Activated CD8-positive, alpha-beta T cell treated with anti-CD3 and anti-CD28 coated beads, Interleukin-2, amount 10 ng/mL, durations not matched to agents 7 days and 5 days (primary cell): ENCODE measurements at places on chromosomes 16 and 17. TPM values are rescaled to one million over a fixed set of nuclear protein-coding genes. Genes with fewer than 3 reads are reported as not detected.

DNA sequence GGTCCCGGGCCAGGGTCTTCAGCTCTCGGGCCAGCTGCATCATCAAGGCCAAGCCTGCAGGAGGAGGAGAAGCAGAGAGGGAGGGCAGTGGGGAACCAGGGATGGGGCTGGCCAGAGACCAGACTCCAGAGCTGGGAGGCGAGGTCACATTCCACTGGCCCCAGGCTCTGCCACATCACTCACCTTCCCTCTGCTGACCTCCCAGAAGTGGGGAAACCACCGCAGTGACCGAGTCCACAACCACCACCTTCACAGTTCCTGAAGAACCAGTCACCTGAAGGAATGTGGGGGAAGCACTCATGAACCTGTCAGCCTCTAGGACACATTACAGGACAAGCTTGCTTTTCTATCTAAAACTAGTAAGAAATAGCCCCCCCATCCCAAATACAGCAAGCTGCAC, 16.4 kb downstream of the RAD51D start:
- DNase-seq = no peak

DNA sequence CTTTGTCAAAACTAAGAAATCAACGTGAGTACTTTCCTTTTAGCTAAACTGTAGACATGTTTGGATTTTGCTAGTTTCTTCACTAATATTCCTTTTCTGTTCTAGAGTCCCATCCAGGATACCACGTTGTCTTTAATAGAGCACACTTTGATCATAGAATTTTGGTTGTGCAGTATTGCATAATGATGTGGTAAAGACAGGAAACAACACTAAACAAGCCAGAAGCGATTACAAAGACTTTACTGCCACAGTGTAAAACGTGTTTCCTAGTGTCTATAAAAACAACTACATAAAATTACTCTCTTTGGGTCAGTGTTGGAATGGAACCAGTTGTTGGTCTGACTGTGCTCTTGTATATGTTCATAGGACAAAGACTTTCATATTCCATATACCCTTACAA, 19.3 kb downstream of the SHISA9 start:
- no peak for DNase-seq

DNA sequence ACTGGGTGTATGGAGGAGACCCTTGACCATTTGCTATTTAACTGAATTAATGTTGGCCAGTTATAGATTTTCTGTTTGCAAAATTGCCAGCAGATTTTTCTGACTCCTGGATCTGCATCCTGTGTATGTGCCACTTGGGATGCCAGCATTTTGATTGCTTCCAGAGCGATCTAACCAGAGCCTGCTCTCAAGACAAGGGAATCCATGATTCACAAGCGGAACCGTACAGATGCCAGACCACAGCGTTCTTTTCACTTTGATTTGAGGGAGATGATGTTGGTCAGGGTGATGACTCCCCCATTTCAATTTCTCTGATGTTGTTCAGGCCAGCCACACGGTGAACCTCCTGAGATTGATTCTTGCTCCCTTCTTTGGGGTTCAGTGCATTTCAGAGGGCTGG, 228.7 kb downstream of the CDH13 start:
- no peak for DNase-seq

DNA sequence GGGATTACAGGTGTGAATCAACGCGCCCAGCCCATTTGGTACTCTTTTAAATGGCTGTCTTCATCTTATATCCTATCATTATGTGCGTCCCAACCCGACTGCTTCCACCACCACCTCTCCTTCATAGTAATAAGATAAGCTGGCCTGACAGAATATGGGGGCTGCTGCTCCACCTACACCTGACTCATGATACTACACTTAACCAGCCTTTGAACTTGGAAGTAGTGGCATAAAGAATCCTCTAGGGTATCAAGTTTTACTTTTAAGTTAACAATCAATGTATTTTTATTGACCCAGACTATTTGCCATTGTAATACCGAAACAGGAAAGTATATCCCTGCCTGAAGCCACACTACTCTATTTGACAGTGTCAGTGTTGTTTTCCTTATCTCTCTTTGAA, 18.8 kb downstream of the PDZD9 start:
- DNase-seq = no peak

DNA sequence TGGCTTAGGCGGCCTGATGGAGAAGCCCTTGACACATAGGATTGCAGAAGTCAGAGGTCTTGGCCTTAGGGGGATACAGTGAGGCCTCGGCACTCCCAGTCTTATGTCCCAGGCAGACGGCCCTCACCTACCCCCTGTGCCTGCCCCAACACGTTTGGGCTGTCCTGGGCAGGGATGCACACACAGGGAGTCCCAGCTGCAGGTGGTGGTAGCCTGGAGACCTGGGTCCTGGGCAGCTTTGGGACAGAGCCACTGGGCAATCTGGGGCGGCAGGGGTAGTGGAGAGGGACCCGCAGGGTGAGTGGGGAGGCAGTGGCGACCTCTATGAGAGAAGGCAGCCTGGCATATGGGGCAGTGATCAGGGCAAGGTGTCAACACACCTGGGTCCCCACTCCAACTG, 48.3 kb downstream of the SDK2 start:
- DNase-seq = no peak

GRCh38 chr16:23482778-23483177, 27.5 kb downstream of the GGA2 start:
- DNase-seq = peak; percentile 28

- no peak for DNase-seq
Observed at GRCh38 chr16:53821487-53821886, 117.5 kb downstream of the FTO start.

DNA sequence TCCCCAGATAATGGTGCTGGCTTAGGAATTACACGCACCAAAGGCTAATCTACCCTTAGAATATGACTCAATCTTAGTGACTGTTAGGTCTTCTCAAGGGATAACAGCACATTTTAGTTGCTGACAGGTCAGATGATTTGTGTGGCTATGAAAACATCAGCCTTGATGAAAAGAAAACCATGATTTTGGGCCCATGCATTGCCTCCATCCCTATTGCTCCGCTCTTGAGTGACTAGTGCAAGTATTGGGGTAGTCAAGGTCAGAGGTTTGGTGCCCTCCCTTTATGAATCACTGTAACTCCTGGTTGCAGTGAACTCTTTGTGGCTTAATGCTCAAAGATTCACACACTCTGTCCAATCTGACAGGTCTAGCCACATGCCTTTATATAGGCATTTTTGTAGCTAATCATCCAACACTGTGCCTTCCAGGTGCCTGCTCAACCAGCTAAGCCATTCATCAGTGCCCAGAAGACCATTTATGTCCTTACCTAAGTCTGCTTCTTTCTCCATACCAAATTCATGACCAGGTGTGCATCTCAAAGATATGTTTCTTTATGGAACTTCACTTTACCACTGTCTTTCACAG, 251.6 kb downstream of the KCNJ2 start:
- DNase-seq = no peak

DNA sequence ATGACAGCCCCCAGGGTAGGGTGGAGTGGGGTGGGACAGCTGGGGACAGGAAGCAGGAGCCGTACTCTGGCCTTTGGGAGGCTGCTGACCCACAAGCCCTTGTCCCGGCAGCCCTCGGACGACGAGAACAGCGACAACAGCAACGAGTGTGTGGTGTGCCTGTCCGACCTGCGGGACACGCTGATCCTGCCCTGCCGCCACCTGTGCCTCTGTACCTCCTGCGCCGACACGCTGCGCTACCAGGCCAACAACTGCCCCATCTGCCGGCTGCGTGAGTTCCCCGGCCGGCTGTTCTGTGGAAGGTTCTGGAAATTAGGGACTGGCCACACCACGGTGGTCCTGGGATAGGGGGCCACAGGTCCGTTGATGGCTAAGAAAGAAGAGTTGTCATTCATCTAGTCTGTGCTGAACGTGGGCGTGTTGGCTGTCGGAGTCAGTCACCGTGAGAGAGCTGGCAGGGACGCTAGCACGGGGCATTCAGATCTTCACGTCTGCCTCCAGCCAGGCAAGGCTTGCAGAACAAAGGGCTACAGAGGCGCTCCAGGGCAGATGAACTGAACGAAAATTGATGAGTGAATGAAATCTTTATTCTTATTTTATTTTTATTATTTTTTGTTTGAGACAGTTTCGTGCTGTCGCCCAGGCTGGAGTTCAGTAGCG, 19.8 kb upstream of the NUDT16L1 start:
- no peak for DNase-seq

DNA sequence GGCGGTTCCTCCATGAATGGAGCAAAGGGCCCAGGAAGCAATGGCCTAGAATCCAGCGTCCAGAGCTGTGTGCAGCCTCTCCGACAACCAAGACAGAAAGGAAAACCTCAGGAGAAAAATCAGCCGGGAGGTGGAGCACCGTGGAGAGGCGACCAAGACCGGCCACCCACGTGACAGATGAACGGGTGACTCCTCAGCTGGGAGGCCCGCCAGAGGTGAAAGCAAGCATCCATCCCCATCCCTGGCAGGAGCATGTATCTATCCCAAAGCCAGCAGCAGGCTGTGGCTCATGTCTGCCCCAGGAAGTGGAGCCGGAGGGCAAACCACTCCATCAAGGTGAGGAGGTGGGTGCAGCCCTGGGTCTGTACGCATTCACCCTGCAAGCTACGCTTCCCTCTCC, 52.1 kb downstream of the FOXL1 start:
- no peak for DNase-seq

DNA sequence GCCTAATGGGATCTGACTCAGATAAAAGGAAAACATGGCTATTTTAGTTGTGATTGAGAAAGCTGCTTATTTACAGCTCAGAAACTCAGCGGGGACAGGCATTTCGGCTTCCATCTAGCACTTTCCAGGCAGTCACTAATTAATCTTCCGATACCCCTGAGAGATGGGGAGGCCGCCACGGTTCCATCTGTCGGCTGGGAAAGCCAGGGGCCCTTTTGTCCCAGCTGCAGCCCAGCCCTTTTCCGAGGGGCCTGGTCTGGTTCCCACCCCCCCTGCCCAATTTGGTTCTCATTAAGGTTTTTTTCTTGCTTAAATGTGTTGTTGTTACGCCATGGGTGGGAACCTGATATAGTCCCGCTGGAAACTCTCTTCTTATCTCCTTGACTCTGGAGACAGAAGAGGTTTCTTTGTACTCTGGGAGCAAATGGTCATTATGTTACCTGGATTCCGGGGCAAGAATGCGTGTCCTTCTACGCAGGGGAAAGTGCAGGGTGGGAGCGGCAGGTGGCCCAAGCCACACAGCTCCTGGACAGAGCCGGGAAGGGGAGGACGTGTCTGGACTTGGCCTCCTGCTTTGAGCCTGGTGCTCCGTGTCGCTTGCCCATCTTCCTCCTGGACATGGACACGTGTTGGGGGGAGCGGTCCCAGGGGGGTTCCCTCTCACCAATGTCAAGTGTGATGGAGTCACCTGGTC, 50.9 kb upstream of the GSE1 start:
- no peak for DNase-seq

GRCh38 chr17:83099086-83099555, 19.7 kb downstream of the METRNL start:
- no peak for DNase-seq

- DNase-seq = no peak
Observed at GRCh38 chr17:66702106-66702936, 132.6 kb upstream of the CACNG5 start.

DNA sequence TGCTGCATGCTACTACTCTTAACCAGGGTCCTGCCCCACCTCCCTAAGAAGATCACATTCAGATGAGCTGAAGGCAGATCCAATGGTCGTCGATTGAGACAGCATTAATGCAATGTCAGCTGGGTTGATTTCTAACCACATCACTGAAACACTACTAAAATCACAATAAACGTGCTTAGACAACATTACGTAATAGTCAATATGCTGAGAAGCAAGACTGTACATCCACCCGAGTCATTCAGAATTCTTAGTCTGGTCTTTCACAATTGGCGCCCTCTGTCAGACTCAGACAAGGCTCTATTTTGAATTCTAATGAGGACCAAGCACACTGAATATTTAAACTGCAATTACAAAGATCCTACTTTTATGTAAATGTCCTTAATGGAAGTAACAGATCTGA, 205.2 kb downstream of the STX8 start:
- DNase-seq = no peak

GRCh38 chr17:81037798-81038733, 3.1 kb downstream of the BAIAP2 start:
- no peak for DNase-seq

- no peak for DNase-seq
Observed at GRCh38 chr17:10216213-10216938, 18.0 kb upstream of the GAS7 start.

GRCh38 chr17:21475571-21475970, 99.4 kb downstream of the KCNJ12 start:
- DNase-seq = no peak

DNA sequence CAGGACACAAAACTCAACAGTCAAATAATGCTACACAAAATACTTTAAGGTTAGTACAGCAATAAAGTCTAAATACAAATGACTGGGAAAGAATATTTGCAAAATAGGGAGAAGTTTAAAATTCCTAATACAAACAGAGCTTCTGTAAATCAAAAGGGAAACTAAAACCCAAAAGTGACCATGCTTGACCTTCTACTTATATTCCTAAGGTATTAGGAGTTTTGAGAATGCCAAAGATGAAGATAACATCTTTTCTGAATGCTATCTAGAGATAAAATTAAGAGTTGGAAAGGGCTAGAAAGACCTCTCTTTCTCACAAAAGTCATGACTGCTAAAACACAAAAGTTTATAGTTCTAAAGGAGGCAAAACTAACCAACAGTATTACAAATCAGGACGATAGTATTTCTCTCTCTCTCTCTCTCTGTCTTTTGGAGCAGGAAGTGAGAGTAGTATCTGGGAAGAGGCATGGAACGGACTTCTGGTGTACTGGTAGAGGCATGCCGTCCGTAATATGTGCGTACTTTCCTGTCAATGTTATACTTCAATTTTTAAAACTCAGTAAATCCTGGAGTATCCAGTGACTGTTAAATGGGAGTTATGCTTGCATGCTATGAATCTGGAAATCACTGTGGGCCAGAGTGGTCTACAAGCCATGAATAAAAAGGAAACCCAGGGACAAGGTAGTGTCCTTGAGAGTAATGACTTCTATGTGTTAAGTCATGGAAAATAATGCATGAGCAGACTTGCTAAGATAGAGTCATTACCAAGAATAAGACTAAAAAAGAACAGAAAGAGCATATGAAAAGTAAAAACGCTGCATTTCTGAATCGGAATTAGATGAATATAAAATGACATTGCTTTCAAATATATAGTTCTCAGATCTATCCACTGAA, 49.7 kb upstream of the ANKFY1 start:
- DNase-seq = no peak

Gene KRTAP2-2
- total RNA-seq = not detected

Gene TMEM98
- not detected for total RNA-seq

Gene ZNF597
- total RNA-seq = 2.7 TPM

Gene YBX2
- total RNA-seq = 0.37 TPM

Gene KRTAP4-4
- total RNA-seq = not detected

Gene TMEM238L
- total RNA-seq = not detected

Gene ARL5C
- not detected for total RNA-seq
